ENCODE measurements at places on chromosomes 1 and 21. TPM values are rescaled to one million over a fixed set of nuclear protein-coding genes. Genes with fewer than 3 reads are reported as not detected.

Gene SDHC
- total RNA-seq, result 223 TPM

Gene PRR9
- total RNA-seq, result not detected

Gene GIPC2
- total RNA-seq, result 14.2 TPM

Gene ANKRD34A
- total RNA-seq, result 0.41 TPM

Gene CD247
- total RNA-seq, result 3.4 TPM

Gene MCM3AP
- 107 TPM for total RNA-seq

Gene ABCG1
- total RNA-seq, result 67.7 TPM

Gene CAP1
- 210 TPM for total RNA-seq

Gene LRRC38
- not detected for total RNA-seq

Gene PRKAA2
- total RNA-seq, result 2.6 TPM

Gene GPR161
- 2.6 TPM for total RNA-seq

Gene ARHGEF16
- 128 TPM for total RNA-seq

Gene RHD
- not detected for total RNA-seq

Gene TRABD2B
- 0.48 TPM for total RNA-seq

Gene STYXL2
- total RNA-seq, result not detected

Gene EMC1
- 35.6 TPM for total RNA-seq

Gene MIXL1
- 0.32 TPM for total RNA-seq

Gene ERICH3
- not detected for total RNA-seq

Gene SLC6A17
- total RNA-seq, result 0.14 TPM

Gene SLC2A5
- total RNA-seq, result 8.0 TPM

Gene FMO4
- total RNA-seq, result 25.9 TPM

Gene POU3F1
- total RNA-seq, result not detected

Gene TNFRSF25
- total RNA-seq, result 41.0 TPM

Gene OR2T11
- total RNA-seq, result not detected

Gene TGFBR3
- total RNA-seq, result 32.9 TPM

Gene ECM1
- 1.5 TPM for total RNA-seq

Gene STUM
- total RNA-seq, result 2.7 TPM

Gene ITLN2
- not detected for total RNA-seq

Gene IGSF21
- not detected for total RNA-seq

Gene FAM229A
- total RNA-seq, result 59.1 TPM

Gene FTCD
- total RNA-seq, result not detected

Gene HIPK1
- total RNA-seq, result 54.0 TPM

Gene PTGS2
- total RNA-seq, result 9.4 TPM

Gene PRAMEF15
- not detected for total RNA-seq

Gene GBP2
- total RNA-seq, result 47.5 TPM

Gene ZNF593OS
- not detected for total RNA-seq

Gene THEM5
- total RNA-seq, result not detected

Gene KIAA0319L
- total RNA-seq, result 93.0 TPM

Gene BLACAT1
- not detected for total RNA-seq

Gene NUDT4B
- not detected for total RNA-seq

Gene MRAP
- not detected for total RNA-seq

Gene NR5A2
- 75.4 TPM for total RNA-seq

Gene KLHDC9
- 16.9 TPM for total RNA-seq

Gene CACNA1S
- not detected for total RNA-seq

Gene WDR64
- not detected for total RNA-seq

Gene CBR3
- total RNA-seq, result not detected
